Activated T-helper 1 cell treated with anti-CD3 and anti-CD28 coated beads, Interleukin-2, amount 50 U/mL, for 16 hours (primary cell): ENCODE measurements at places on chromosomes 5 and 9.

- no peak for DNase-seq
Measured at GRCh38 chr5:93649234-93649900, 66.3 kb downstream of the NR2F1 start.

DNA sequence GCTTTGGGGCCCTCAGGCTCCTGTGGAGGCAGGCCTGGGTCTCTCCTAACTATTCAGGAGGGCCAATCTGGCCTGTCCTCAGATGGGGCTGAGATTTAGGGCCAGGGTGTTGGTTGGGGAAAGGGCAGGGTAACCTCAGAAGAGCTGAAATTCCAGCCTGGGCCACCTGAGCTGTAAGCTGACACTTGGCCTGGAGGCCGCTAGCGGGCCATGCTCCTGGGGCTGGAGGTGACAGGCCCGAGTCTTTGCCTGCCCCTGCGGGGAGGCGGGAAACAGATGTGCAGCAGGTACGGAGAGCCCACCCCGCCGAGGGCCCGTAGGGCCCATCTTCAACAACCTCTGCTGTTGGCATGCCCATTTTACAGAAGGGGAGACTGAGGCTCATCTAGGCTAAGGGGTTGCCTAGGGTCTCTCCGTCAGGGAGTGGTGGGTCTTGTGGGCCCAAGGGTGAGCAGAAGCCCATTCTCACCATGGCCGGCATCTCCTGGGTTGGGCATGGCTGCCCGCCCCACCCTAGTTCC, 69.5 kb downstream of the RXRA start:
- no peak for DNase-seq

GRCh38 chr5:155529362-155529761, 515.8 kb downstream of the KIF4B start:
- no peak for DNase-seq

DNA sequence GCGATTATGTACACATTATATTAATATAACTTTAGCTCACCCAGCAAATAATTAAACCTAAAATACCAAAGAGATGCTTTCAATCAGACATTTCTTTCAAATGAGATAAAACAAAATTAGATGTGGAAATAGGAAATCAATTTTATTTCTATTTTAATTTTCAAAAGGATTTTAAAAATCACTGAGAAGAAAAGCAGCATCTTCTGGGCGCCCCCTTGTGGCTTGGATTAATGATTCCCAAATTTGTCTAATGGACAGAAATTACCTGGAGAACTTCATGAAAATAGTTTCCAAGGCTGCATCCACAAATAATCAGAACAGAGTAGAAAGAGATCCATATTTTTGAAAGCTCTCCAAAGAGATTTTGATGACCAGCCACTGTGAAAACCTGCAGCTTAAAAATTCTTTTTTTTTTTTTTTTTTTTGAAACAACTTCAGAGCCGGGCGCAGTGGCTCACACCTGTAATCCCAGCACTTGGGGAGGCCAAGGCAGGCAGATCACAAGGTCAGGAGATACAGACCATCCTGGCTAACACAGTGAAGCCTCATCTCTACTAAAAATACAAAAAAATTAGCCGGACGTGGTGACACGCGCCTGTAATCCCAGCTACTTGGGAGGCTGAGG, 50.9 kb upstream of the CEMIP2 start:
- DNase-seq, result no peak

- DNase-seq, result no peak
Measured at GRCh38 chr5:88248743-88249540, 19.7 kb downstream of the TMEM161B start.

DNA sequence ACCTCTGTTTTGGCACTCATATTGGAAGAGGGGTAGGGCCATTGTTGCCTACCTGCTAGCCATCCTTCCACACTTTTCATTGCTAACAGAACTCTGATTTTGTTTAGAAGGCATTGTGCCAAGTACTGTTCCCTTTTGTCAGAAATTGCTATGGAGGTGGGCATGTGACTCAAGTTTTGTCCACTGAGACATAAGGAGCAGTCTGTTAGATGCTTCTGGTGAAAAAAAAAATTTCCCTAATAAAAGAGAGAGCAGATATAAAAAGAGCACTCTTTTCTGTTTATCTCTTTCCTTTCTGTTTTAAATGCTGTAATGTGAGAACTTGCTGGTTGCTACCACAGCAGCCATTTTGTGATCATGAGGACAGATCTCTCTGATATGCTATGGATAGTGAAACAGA, 21.9 kb upstream of the THG1L start:
- DNase-seq, result no peak

DNA sequence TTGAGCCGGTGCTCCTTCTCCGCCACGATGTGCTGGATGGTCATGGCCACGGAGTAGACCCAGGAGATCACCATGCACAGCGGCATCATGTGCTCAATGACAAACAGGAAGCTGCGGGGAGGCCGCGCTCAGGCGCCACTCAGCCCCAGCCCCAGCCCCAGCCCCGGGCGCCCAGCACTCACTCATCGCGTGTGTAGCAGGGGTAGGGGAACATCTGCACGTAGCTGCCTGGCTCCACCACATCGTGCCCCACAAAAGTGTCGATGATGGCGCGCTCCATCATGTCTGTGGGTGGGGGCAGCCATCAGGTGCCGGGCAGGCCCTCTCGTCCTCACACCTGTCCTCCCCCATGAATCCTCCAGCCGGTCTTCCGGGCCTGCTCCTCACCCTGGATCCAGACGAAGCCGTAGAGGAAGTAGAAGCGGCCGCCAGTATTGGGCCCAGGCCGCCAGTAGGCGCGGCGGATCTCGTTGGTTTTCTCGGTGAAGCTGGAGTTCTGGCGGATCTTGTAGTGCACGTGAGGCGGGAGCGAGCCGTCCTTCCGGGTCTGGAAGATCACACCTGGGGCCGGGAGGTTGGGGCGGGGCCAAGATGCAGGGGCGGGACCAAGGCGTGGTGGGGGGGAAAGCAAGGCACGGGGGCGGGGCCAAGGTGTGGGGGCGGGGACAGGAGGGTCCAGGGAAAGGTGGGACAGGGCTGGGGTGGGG, 10.1 kb downstream of the ABCA2 start:
- DNase-seq, result no peak

DNA sequence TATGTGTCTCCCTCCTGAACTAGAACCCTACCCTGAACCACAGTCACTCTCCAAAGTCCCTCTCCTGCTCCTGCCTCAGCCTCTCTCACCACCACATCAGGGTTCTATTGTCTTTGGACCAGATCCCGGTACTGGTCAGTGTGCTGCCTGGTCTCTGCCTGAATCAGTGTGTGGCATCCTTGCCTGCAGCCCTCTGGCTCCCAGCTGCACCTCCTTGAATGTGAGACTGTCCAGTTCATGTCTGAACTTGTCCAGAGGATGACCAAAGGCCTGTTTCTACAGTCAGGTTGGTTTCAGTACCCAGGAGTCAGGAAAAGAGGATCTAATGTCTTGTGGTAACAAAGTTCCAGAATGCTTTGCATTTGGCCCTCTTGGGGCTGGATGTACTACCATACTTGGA, 76.8 kb upstream of the RANBP3L start:
- no peak for DNase-seq

DNA sequence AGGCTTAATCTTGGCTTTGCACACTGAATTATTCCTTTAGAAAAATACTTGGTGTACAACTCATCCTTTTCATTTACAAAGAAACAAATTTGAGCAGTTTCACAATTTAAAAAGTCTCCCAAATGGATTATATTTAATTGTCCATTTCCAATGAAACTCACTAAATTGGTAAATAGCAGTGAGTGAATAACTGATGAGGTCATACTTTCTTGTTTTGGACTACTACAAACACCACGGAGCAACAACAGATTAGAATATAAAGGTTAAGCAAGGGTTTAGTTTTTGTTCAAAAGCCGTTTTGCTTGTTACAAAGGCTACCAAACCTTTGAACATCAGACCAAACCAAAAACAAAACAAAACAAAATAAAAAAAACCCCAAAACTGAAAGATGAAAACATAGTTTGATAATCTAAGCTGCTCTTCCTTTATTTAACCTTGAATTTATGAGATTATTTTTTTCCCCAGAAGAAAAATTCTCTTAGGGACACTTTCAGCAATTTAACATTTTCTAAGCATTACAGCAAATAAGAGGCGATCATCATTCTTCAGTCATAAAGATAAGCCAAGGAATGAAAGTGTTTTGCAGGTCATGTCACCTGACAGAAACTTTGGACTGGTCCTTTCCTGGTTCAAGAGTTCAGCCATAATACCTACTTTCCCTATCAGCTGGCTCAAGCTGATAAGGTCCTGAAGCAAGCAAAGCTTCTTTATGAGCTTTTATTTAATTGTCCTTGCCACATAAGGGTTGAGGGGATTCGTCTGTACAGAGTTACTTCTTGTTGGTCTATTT, 99.7 kb upstream of the CDKN2B start:
- DNase-seq, result no peak

DNA sequence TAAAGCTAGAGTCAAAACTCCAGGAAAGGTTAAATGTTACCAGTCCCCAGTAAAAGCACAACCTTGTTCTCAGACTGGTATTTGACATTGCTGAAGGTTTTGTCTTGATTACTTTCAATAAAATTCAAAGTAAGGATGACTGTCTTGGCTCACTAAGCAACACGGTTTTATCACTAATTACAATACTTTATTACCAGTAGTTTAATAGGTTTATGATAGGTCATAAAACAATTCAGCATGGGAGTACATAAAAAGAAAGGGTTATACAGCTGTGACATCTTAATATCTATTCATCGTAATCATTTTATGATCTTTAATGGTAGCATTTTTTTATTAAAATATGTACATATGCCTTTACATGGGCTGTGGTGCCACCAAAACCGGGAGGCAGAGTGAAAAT, 370.7 kb upstream of the IRX2 start:
- no peak for DNase-seq

GRCh38 chr5:177354711-177355110, 3.0 kb upstream of the RGS14 start:
- DNase-seq, result no peak

GRCh38 chr9:83629433-83630104, 6.6 kb downstream of the IDNK start:
- no peak for DNase-seq

- no peak for DNase-seq
Measured at GRCh38 chr5:179437341-179438001, 92.2 kb upstream of the ADAMTS2 start.

- no peak for DNase-seq
Measured at GRCh38 chr5:115940080-115940810, 22.0 kb upstream of the LVRN start.

DNA sequence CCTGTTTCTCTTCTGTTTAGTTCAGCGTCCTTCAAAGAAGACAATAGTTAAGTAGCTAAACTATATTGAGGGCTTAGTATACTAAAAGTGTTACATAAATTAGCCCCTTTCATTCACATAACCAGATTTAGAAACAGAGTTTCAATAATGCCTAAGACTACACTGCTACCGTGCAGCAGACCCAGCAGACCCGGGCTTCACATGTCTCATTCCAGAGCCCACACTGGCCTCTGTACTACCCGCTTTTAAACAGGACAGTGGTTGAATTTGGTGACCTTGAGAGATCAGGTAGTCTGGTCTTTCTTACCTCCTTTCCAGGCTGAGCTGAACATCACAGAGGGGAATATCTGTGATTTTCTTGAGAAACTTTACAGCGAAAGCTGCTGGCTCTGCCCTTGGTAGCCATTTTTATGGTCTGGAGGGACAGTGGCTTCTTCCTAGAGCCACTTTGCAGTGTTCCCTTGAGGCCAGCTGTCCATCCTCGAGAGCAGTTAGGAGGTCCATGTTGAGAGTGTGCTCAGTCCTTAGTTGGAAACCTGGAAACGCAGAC, 56.5 kb downstream of the SLC22A5 start:
- DNase-seq, result no peak

- no peak for DNase-seq
Measured at GRCh38 chr5:6490693-6491092, 42.0 kb downstream of the UBE2QL1 start.

DNA sequence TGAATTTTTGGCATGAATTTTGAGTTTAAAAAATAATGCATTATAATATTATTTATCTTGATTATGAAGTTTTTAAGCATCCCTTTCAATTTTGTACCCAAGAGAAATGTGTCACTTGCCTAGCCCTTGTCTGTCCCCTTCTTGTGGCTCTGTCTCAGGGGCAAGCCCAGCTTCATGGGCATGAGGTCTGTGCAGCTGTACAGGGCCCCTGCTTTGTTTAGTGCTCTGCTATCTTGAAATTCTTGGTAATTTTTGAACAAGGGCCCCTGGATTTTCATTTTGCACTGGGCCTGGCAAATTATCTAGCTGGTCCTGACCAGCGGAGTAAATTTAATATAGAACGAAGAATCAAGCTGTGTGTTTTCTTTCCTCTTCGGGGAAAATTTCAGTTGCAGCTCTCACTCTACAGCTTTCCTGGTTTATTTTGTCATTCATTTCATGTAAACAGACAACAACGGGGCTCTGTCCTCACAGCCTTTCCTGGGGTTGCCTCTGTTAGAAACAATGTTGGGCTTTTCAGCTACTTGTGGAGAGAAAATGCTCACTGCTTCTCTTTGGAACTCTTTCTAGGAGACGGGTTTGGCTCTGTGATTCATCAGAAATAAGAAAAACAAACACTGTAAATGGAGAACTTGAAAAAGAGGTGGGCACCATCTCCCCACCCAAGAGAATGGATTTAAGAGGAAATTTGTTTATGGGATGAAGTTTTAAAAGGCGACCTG, 41.1 kb downstream of the LIX1 start:
- DNase-seq, result no peak

GRCh38 chr5:111454776-111455175, 57.6 kb downstream of the STARD4 start:
- DNase-seq, result no peak

- no peak for DNase-seq
Measured at GRCh38 chr5:7209658-7210057, 186.3 kb upstream of the ADCY2 start.

DNA sequence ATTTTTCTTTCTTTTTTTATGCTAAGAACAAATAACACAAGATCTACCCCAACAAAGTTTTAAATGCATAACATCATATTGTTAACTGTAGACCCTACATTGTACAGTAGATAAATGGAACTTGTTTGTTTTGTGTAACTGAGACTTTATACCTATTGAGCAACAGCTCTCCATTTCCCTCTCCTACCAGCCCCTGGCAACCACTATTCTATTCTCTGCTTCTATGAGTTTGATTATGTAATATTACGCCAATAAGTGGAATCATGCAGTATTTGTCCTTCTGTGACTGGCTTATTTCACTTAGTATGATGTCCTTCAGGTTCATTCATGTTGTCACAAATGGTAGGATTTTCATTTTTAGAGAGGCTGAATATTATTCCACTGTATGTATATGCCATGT, 308.2 kb upstream of the PRR16 start:
- no peak for DNase-seq

DNA sequence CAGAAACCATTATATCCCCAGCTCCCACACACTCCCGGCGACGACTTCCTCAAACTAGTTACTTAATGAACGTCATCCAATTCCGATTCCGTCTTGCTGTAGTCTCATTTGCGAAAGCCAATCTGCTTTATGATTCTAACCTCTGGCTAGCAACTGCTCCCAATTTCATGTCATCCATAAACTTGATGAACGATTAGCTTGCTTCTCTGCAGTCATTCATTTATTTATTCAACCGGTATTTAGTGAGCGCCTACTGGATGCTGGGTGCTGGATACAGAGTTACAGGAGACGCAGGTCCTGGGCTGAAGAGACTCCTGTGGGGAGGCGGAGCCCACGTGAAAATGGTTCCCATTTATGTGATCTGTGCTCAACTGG, 46.2 kb downstream of the TSPAN17 start:
- DNase-seq, result no peak

- no peak for DNase-seq
Measured at GRCh38 chr5:4868140-4868735, 271.9 kb upstream of the ADAMTS16 start.

GRCh38 chr9:117072216-117072615, 342.6 kb downstream of the ASTN2 start:
- DNase-seq, result no peak
